ENCODE measurements at places on chromosomes 5 and 9.

DNA sequence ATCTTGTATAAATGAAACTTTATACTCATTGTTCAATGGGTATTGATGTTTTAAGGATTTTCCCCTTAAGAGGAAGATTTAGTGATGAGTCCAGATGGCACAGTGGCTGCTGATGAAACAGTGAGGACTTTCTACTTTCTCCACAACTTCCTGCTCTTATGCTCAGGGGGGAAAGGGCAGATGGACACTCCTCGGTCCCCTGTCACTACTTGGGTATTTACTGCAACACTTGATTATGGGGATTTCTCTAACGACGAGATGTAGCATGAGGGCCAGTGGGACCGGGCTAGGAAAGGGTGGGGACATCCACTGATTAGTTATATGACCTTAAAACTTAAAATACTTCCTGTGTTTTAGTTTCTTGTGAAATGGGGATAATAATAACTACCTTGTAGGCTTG is 146.1 kb upstream of the HMHB1 start:
- no peak for DNase-seq

DNA sequence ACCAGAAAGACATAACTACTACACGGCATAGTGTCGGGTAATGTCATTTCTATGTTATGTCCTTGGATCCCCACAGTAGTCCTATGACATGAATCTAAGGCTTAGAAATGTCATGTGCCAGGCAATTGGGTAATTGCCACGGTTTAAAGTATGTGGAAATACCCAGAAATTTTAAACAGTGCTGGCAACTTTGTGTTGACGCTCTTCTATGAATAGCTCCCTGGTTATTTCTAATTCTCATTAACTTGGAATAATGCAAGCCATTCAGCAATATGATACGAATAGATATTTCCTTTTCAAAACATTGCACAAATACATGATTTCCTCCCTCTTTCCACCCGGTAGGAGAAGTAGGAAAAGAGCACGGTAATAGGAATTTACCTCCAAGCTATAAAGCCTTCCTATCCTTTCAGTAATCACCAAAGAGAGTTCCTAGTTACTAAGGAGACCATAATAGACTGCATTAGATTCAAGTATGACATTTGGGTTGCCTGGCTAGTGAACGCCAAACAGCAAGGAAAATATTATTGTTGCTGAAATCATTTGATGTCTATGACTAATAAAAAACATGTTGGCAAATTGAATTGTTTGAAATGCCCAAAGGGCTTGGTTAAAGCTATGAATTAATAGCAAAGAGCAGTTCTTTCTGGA is 168.4 kb downstream of the CCDC192 start:
- peak; percentile 16 for DNase-seq

DNA sequence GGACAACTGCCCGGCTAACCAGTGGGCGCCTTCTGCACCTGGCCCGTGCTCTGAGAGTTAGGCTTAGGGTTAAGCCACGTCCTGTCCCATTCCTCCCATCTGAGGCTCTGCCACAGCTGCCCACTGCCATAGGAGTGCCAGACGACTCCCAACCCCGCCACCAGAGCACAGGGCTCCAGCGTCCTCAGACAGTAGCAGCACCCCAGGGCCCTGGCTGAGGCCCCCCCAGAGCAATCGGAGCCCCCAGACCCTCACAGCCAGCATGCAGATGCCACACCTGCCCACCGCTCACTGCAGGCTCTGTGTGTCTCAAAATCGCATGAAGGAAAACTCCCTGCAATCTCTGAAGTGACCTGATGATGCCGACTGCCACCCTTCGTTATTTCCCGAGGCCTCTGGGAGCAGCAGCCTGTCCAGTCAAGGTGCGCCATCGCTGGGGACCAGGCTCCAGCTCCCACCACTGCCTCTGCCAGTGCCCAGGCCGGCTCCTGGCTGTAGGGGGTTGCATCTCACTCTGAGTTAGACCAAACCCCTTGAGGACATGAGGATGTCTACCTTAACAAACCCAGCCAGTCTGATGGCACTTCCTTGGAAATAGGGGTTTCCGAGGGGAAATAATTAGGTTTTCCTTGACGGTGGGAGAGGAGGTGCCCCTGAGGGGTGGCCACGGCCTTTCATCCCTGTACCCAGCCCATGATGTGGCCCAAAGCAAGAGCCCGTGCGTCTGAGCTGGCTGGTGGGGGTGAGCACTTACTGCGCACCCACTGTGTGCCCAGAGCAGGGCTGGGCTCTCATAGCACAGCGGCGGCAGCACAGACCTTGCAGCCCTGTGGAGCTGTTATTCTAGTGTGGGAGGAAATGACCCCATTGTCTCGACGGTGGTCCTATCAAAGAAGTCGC is 58.0 kb upstream of the RNF130 start:
- DNase-seq, result no peak

GRCh38 chr5:87827539-87827938 is 414.8 kb upstream of the CCNH start:
- no peak for DNase-seq

GRCh38 chr9:90801241-90801972 is at the start of gene SYK:
Gene SYK, plus strand, starts transcription at chr9:90801819. Its CDS starts 42,080 bp downstream, at chr9:90843899.
- peak; percentile 72 for DNase-seq

DNA sequence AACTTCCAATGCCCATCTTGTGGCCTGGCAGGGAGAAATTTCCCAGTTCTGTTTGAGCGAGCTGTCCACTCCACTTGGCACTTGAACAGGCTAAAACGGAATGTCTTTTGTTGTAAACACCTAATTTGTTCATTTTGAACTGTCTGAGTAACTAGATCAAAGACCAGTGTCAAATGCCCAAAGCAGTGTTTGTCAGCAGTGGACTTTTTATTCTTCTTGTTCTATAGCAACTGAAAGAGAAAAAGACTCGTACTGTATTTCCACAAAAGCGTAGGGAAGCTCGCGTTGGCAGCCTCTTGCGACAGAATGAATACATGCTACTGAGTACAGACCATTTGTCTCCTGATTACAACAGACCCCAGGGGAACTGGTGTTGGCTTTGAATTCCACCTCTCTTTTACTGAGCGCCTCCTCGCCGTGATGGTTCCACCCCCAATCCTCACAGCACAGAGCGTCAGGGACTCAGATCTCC is 601.8 kb upstream of the ZNF608 start:
- DNase-seq, result no peak

DNA sequence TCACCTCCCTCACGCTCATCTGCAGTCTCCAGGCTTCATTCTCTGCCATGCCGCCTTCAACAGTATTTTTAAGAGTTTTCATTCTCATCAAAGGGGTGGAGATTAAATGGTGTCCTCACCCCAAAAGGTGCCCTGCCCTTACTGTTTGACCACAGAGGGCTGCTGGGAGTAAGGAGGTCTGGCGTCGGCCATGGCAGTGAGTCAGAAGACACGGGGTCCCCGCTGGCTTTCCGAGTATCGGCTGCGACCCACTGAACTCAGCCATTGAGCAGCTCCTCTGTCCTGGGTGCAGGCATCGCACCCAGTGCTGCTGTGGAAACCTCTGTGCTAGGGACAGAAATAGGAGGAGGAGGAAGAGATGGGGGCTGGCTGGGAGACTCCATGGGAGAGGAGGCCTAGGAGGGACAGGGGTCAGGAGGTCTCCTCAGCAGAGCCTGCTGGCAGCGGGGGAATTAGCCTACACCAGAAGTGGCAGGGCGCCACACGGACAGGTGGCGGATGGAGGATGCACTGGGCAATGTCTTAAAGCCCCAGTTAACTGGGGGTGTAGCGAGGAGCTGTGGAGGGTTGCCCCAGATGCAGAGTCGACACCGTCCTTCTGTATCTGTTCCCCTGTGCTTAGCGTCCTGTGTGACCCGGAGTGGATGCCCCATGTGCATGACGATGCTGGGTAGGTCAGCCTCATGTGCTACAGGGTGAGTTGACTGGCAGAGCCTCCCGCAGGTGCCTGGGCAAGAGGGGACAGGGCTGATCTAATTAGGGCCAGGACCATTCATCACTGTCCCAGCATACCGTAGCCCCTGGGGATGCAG is 15.4 kb upstream of the PLEKHG4B start:
- DNase-seq, result no peak

GRCh38 chr9:116468793-116469527 is 218.1 kb upstream of the TRIM32 start:
- no peak for DNase-seq

DNA sequence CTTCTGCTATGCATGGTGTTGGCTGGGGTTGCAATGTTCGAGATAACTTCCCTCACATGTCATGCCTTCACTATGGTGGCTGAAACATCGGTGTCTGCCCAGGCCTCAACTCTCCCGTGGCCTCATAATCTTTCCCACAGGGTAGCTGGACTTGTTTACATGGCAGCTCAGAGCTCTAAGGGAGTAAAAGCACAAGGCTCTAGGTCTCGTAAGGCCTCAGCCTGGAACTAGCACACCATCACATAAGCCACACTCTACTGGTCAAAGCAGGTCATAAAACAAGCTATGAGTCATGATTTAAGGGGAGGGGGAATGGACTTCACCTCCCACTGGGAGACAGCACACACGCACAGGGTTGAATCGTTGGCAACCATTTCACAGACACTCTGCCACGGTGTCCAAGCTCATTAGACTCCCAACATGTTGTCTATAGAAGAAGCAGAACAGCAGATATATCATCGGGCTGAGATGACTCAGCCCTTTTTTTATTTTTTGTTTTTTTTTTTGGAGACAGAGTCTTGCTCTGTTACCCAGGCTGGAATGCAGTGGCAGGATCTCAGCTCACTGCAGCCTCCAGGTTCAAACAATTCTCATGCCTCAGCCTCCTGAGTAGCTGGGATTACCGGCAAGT is 66.8 kb upstream of the IL17B start:
- peak; percentile 97 for DNase-seq

GRCh38 chr5:8057769-8058168 is 188.8 kb downstream of the MTRR start:
- DNase-seq, result no peak

GRCh38 chr9:107536462-107536861 is 46.9 kb upstream of the KLF4 start:
- no peak for DNase-seq

GRCh38 chr5:157222506-157223230 is 42.0 kb downstream of the ITK start:
- DNase-seq, result peak; percentile 47

DNA sequence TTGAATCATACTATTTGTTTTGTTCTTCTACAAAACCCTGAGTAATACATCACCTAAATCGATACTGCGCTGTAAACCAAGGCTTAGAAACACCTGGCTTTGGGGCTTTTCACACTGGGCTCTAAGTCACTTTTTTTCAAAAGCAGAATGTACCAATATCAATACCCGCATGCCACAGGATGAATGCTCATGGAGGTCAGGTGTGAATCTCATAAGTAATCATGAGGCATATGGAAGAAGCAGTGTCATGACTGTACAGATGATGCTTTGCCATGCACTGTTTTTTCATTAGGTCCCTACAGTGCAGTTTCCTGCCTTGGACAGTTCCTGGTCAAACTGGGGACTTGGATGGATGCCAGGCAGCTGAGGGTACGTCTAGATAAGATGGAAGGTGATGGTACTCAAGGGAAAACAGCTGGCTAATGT is 49.0 kb upstream of the ATG10 start:
- DNase-seq, result no peak

DNA sequence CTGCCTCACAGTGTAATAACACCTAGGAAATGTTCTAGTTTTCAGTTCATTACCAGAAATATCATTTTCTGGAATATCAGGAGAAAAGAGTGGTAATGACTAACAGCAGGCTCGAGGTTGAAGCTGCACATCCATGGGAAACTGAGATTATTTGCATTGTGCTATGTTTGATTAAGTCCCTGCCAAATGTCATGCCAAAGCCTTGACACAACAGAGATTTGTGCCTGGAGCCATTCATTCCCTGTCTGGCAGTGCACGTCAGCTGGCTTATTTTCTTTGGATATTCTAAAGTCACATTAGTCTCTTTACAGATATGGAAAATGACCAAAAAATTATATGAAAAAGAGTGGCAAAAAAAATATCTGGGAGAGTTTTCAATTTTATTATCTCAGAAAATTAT is 848.0 kb downstream of the PTPRD start:
- DNase-seq, result no peak

DNA sequence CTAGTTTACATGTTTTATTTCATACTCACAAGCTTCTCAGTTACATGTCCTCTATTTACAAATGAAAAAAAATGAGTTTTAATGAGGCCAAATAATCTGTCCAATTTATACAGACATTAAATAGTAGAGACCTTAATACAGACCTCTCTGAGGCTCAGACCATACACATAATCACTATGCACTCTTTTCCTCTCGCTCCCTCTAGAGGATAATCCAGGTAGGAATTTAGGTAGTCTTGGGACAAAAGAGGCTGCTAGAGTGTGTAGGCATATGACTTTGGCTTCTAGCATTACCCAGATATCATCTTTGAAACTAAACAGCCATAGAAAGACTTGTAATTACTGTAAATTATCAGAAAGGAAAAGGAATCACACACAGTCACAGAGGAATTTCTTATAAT is 444.7 kb downstream of the HINT1 start:
- peak; percentile 54 for DNase-seq

- DNase-seq, result no peak
Observed at GRCh38 chr5:112907166-112907631, 14.8 kb downstream of the REEP5 start.

- no peak for DNase-seq
Observed at GRCh38 chr9:123942542-123942941, 12.6 kb upstream of the DENND1A start.

DNA sequence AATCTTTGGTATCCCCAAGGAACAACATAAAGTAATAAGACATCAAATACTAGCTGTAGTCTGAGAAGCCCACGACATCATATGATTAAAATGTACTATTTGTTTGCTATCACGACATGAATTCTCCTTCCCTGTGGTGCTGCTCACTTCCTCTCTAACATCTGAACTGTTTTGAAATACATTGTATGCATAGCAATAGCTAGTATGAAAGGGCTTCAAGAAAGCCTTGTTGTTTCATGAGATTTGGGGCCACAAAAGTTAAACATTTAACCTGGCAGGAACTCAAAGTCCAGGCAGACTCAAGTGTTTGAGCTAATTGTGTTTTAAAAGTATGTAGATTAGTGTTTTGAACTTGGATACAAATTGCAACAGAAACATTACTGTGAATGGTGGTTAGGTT is 237.4 kb upstream of the PTGER4 start:
- DNase-seq, result peak; percentile 37

DNA sequence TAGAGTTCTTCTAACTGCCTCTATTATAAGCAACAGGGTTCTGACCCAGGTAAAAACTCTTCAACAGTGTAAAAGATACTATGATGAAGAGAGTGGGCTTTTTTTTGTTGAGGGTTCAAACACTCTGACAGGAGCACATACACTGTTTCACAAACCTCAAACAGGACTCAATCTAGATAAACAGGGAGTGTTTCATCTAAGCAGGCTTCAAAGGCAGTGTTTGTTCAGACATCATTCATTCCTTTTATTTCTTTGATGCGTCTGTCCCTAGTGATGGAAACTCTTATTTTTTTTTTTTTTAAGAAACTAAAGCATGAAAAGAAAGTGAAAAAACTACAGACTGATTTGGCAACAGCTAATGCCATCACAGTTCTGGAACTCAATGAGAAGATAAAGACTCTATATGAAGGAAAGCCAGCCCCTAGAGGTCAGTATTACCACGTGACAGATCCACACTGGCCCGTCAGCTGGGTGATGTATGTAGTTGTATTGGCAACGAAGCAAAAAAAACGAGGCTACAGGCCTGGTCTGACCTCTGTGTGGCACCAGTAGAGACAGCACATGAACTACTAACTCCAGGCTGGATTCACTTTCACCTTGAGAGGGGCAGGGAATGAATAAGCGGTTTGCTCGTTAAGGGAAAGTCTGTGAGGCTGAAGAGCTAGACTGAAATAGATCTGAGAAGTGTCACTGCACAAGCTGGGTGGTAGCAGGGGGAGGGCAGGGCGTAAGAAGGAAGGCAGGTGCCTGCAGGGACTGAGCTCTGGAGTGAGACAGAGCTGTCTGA is 172.2 kb downstream of the CCDC192 start:
- DNase-seq, result peak; percentile 84

Data from kidney tubule cell (primary cell).